ENCODE measurements at places on chromosomes 4 and X.

- no peak for DNase-seq
These were observed 467.1 kb upstream of the HS3ST1 start for GRCh38 chr4:11895766-11896165.

DNA sequence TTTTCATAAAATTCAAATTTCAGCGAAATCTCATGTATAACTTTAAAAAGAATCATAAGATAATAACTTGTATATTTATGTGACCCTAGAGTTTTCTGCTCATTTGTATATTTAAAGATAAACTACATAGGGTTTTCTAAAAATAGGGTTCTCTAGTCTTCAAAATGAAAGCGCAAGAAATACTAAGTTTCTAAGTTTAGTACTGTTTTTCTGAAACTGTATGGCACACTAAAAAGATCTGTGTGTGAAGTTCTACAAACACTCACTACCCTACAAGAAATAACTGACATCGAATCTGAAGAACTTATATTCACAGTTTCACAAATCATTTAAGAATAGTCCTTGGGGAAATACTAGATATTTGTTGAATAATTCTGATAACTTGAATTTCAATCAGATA, 38.7 kb upstream of the NDST4 start:
- no peak for DNase-seq

DNA sequence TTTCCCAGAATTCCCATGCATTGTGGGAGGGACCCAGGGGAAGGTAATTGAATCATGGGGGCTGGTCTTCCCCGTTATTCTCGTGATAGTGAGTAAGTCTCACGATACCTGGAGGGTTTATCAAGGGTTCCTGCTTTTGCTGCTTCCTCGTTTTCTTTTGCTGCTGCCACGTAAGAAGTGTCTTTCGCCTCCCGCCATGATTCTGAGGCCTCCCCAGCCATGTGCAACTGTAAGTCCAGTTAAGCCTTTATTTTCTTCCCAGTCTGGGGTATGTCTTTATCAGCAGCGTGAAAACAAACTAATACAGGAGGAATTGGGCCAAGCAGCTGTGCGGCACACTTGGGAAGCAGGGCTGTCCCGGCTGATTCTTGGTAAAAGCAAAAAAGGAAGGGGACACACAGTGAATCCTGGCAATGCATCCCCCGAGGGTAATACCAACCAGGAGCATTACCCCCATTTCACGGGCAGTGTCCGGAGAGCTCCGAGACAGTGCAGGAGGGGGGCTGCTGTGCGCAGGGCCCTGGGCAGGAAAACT, 185.7 kb downstream of the AFAP1 start:
- no peak for DNase-seq

DNA sequence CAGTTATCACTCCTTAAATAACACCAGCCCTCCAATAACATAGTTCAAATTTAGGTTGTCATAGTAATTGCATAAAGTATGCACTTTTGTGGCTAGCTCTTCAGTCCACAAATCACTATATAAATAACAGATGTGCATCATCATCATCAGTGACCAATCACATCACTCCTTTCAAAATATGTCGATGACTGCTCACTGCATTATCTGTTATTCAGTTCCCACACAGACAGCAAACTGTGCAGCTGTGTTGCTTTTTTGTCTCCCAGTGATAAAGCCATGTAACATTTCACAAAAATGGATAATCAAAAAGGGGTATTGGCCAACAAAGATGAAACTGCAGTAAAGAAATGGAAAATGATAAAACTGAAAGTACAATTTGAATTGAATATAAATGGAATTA, 205.4 kb downstream of the DCLK2 start:
- no peak for DNase-seq

DNA sequence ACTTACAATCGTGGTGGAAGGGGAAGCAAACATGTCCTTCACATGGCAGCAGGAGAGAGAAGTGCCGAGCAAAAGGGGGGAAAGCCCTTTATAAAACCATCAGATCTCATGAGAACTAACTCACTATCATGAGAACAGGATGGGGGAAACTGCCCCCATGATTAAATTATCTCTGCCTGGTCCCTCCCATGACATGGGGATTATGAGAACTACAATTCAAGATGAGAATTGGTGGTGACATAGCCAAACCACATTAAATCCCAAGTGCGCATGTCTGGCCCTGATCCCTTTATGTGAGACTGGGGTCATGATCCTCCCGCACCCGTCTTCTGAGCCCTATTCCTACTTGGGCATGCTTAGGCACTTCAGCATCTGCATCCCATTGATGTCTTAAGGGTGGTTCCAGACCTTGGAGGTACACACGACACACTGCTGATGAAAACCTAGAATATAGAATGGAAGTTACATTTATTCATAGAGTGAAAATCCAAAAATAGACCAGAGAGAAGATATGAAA, 116.0 kb downstream of the PTTG2 start:
- DNase-seq = no peak

DNA sequence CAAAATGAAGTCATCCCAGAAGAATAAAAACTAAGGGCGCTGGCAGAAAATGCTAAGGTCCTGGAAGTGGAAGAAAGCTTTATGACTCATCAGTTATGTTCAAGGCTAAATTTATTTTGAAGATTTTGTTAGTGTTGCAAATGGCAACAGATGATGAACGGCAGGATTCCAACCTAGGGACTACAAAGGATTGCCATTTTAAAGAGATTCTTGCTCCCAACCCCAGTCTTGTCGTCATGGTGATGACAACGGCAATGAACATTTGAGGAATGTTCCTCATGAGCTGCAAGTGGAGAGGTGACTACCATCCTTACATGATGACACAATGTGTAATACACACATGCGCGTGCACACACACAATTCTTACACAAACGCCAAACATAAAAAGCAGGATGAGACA, 54.4 kb upstream of the FTHL17 start:
- no peak for DNase-seq

- DNase-seq = no peak
These were observed 22.0 kb upstream of the ARSH start for GRCh38 chrX:2984342-2984741.

- DNase-seq = no peak
These were observed 49.5 kb downstream of the STX18 start for GRCh38 chr4:4492161-4492847.

- no peak for DNase-seq
These were observed 6.6 kb upstream of the AGA start for GRCh38 chr4:177448850-177449249.

DNA sequence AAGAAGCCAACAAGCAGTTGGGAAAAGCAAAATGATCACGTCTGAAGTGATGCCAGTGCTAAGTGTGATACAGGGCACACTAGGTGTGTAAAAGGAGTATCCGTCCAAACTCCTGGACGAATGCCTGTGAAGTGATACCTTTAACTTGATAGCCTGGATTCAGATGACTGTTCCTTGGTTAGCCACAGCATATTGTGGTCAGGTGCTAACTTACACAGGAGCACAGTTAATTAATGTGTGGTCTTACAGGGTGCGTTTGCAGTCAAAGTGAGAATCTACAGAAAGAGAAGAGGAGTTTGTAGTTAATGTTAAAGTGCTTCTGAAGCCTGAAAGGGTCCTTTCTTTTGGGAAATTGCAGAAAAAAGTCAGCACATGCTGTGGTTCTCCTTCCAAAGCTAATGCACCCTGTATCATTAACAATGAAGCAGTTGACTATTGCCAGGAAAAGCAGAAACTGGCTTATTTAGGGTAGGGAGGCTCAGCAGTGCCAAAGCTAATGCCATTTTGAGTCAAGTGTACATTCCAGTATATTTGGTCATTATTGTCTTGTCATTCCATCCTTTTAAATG, 61.1 kb downstream of the DCLK2 start:
- no peak for DNase-seq

DNA sequence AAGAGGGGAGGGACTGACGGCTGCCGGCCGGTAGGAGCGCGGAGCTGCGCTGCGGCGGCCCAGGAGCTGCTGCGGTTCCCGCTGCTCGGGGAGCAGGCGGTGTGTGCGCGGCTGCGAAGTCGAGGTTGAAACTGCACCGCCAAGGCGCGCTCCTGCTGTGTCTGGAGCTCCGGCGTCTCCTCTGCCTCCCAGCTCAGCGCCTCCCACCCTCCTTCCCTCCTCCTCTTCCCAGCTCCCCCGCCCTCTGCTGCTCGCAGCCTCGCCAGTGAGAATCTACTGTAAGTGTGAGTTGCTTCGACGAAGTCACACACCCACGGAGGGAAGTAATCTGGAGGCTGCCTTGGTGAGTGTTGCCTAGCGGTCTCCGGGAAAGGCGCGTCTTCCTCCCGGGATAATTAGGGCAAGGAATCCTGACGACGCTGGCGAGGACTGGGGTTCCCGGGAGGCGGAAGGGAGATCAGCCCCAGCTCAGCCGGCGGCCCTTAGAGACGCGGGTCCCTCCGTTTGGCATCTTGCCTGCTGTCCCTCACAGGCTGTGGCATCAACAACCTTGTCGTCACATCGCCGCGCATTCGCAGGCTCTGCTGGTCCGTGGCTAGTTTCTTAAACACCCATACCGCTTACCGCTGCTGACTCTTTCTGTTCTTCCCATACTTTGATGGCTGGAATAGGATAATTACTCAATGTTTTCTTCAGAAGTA, at the start of gene EPHA5:
Gene EPHA5 (minus strand): TSS at position 159 of the 701 bp plus-strand sequence. CDS start 747 bp downstream, outside the sequence.
- no peak for DNase-seq

DNA sequence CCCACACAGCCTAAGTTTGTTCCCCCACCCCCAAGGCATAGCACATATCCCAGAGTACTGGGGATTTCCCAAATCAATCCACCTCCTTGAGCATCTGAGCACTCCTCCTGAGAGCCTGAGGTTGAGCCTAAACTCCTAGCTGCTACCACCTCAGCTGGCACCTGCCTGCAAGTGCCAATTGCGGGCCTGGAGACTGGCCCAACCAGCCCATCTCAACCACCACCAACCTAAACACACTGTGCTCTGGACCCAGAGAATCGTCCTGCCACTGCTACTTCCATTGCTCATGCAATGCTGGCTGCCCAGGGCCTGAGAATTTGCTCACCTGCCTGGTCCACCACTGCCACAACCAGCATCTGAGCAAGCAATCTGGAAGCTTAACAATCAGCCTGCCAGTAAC, 177.1 kb downstream of the FGF13 start:
- DNase-seq = no peak

DNA sequence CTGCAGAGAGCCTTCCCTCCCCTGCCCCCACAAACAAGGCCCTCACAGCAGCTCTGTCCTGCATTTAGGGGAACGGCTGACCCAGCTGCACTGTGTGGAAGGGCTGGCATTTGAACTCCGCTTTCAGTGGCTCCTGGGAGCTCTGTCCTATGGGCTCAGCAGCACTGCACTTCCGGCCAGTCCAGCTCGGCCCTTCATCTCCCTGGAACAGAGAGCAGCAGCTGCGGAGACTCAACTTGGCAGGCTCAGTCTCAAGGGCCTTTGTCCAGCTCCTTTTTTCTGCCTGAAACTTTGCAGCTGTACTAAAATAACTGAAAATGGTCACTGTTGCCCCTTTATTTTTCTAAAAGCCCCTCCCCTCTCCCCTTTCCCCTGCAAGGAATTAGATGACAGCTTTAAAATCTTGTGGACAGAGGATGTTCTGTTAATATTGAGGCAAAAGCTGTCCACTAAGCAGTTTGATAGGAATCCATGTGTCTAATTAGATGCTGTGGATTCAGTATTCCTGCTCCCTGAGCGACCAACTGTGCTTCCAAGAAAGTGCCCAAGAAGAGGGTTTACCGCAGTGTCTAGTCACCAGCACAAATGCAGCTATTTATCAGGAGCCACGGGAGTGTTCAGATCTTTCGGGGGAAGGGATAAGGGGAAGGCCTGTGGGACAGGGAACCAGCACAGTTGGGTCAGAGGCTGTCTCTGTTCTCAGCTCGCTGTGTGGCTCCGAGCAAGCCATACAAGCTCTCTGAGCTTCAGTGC, 133.1 kb downstream of the AFAP1 start:
- no peak for DNase-seq

DNA sequence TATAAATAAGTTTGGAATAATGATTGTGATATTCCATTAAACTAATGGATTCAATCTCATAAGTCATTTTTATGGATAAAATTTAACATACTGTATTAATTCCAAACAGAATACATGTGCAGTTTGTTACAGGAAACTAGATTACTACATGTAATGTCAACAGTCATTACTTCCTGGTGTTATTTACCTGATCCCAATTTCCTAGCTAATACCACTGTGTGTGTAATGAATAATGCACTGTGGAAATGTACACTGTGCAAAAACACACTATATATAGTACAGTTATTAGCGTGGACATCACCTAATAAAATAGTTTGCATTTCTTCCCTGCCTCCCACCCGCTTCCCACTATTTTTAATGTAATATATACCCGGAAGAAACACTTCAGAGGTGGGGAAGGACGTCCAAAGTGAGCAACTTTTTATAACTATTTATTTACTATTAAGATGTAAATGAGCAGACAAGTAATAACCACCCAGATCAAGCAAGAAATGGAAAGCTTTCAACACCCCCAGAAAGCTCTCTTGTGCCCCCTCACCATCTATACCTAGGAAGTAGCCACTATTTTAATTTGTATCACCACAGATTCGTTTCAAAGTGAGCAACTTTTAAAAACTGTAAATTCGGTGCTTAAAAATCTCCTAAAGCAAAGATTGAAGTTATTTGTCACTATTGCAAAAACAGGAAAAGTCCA, 219.1 kb downstream of the THOC2 start:
- no peak for DNase-seq

DNA sequence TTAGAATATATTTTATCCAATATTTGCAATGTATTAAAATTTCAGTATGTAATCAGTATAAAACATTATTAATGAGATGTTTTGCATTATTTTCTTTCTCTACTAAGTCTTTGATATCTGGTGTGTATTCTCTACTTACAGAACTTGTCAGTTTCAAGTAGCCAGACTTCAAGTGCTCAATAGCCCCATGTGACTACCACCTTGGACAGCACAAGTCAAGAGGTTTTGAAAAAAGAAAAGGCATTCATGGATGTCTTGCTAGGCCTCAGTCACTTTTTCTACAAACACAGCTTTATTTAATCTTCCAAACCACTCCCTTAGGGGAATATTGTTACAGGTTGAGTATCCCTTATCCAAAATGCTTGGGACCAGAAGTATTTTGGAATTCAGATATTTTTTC, 189.4 kb downstream of the QDPR start:
- no peak for DNase-seq

- no peak for DNase-seq
These were observed 34.1 kb upstream of the GAB1 start for GRCh38 chr4:143302536-143302935.

GRCh38 chr4:150771382-150771781, 189.4 kb downstream of the MAB21L2 start:
- no peak for DNase-seq

DNA sequence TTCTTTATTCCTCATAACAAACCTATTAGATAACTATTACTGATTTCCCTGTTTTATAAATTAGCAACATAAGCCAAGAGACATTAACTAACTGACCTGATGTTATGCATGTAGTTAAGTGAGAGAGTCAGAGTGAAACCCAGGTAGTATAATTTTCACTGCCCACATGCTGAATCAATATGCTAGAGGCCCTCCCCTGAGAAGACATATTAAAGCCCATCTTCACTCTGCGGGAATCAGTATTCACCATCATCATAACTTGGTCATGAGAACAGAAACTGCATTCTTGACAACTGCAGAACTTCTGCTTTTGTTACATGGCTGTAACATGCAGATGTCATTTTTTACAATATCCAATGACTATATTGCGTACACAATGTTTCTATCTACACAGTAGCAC, 1324.3 kb downstream of the ARAP2 start:
- no peak for DNase-seq

Measured in stimulated activated CD4-positive, alpha-beta T cell treated with anti-CD3 and anti-CD28 coated beads, TNF-alpha, amount 100 ng/mL, for 4 hours (primary cell).